ENCODE measurements at places on chromosomes 7 and 10. TPM values are rescaled to one million over a fixed set of nuclear protein-coding genes. Genes with fewer than 3 reads are reported as not detected.

- no peak overlapping the region for H3K4me3 ChIP-seq
- no peak for DNase-seq
- H3K27me3 ChIP-seq = no peaks in the 10 kb centered on the region
- H3K4me1 ChIP-seq = peaks cover 8% of the 10 kb centered on the region
- H3K27ac ChIP-seq = no peak overlapping the region
Measured at GRCh38 chr10:60234551-60234950, 155.1 kb downstream of the ANK3 start.

DNA sequence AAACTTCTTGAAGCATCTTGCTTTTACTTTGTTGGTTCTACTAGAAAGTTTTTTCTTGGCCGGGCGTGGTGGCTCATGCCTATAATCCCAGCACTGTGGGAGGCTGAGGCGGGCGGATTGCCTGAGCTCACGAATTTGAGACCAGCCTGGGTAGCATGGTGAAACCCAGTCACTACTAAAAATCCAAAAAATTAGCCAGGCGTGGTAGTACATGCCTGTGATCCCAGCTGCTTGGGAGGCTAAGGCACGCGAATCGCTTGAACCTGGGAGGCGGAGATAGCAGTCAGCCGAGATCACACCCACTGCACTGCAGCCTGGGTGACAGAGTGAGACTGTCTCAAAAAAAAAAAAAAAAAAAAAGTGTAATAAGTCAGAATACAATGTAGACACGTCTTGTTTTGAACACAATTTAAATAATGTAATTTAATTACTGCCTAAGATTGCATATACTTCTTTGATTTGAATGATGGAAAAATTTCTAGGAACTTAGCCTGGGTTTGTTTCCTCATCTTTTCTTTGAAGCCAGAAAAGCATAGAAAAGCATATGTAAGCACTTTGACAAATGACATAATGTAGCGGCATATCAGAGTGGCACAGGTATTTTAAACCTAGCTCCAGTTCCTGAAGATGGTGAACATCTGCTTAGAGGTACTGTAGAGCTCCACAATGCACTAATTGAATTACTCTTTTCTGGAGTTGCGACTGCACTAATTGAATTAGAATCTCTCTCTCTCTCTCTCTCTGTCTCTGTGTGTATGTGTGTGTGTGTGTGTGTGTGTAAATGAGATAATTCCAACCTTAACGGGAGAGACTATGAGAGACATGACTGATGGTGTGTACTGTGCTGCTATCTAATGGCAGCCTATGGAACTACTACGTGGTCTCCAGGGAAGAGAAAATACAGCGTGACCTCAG is 87.8 kb downstream of the BTRC start:
- H3K27ac ChIP-seq = no peak overlapping the region
- no peak overlapping the region for H3K4me3 ChIP-seq
- no peak for DNase-seq

DNA sequence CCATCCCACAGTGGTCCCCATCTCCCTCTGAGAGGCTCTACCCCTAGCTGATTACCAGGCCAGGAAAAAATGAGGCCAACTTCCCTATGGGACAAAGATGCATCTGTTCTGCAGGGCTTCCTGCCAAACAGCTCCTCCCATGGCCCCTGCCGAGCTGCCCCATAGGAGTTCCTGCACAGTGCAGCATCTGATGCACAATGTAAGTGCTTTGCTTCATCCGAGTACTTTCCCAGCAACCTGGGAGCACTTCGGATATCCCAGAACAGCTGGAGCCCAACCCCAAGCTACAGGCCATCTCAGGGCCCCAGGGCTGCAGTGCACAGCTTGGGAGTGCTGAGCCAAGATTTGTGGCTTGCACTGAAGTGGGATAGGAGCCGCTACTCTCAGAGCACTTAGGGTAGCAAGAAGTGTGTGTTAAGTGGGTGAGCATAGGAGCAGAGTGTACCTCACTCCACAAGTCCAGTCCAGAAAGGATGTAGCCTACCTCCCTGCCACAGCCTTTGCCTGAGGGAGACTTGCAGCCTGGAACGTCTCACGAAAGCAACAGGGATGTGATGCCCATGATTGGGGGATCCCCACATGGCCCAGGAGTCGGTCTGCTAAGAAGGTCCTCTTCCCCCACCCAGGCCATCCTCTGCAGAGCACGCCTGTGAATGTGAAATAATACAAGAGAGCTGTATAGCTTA is 209.6 kb upstream of the VWC2 start:
- H3K27ac ChIP-seq = no peak overlapping the region
- H3K27me3 ChIP-seq = no peaks in the 10 kb centered on the region
- DNase-seq = no peak
- no peaks in the 10 kb centered on the region for H3K4me1 ChIP-seq
- H3K4me3 ChIP-seq = no peak overlapping the region
- H3K36me3 ChIP-seq = no peaks in the 10 kb centered on the region

Gene KCND2
- not detected for total RNA-seq

Gene C1QL3
- total RNA-seq = not detected

GRCh38 chr7:152516216-152516615 is 80.4 kb upstream of the KMT2C start:
- no peak for DNase-seq
- H3K27me3 ChIP-seq = no peaks in the 10 kb centered on the region
- no peak overlapping the region for H3K4me3 ChIP-seq
- no peaks in the 10 kb centered on the region for H3K4me1 ChIP-seq
- no peak overlapping the region for H3K27ac ChIP-seq
- H3K36me3 ChIP-seq = no peaks in the 10 kb centered on the region

Gene LRRC4
- total RNA-seq = 1.2 TPM

Measured in transverse colon (tissue), 4 donors.